ENCODE measurements at places on chromosomes 12 and 14.
A peak's percentile ranks its signal among the peaks of the same experiment; 100 is the strongest.

DNA sequence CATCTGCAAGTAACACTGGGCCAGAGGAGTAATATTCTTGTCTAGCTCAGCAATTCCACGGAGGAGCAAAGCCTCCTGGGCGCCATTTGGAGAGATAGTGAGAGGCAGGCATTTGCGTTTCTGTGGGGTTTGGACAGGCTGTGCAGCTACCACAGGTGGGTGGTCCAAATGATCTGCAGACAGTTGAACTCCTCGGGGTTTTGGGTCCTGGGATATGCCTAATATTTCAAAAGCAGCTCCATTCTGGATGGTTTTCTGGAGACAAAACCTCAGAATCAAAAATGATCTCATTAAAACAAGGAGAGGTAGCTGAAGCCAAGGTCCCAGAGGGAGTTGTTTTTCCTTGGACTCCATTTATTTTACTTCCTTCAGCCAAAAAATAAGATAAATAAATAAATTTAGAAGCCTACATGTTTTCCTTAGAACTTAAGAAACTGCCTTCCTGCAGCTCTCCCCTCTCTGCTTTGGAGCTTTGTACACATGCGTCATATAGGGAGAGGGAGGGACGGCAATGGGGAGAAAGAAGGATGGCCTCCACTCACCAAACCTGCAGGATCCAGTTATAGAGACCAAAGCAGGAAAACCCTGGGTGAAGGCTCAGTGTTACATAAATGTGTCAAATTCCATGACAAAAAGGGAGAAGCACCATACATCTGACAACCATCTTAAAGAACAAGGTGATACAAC lies 227.3 kb upstream of the DAAM1 start:
- DNase-seq, result no peak

- DNase-seq, result no peak
These were observed 46.8 kb upstream of the OR5AU1 start for GRCh38 chr14:21202463-21203358.

DNA sequence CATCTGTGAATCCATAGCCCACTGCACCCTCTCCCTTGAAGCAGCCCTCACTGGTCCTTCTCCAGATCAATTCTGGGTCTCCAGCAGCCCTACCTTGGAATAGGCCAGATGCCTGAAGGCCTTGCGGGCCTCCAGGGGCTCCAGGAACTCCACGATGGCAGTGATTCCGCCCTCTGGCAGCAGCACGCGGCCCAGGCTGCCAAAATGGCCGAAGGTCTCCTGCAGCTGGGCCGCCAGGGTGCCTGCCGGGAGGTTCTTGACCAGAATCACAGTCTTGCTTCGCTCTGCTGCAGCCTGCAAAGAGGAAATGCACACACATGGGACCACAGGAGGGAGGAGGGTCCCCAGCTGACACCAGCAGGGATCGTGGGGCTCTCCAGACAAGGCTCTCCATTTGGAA lies 26.3 kb downstream of the RBM19 start:
- DNase-seq, result no peak

DNA sequence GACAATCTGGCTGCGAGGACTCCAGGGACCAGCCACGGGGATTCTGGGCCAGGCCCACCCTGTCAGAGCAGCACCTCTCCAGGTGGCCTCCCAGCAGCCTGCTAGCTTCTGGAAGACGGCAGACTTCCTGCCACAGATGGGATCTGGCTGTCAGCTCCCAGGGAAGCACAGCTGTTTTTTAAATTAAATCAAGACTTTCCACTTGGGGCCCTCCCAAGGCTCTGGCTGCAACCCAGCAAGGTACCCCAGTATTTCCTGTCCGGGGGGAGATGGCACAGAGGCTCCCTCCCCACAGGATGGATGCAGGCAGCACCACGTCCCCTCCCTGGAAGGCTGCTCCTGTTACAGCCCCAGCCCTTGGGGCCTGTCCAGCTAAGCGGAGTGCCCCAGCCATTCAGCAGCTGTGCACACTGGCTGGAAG lies 56.9 kb downstream of the ACTN1 start:
- no peak for DNase-seq

DNA sequence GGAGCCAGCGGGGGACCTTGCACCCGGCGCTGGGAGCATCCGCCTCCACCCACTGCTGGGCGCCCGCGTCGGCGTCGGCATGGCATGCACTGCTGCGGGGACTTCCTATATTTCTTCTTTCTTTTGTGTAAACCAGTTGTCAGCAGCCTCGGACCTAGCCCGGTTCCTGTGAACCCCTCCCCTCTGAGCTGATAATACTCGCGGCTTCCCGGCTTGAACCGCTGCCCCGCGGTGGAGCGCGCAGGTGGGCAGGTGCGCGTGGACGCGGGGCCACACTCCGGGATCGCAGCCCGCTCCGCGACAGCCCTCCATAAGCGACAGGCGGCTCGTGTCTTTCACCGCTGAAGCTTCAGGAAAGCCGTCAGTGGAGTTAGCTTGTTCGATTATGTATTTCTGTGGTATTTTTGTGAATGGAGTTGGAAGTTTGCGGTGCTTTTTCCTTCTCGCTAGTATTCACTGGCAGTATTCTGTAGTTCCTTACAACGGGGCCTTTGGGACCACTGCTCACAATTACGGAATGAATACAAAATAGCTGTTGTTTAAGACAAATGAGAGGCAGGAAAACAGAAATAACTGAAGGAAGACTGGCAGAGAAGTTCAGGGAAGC lies 870 bp downstream of the BMAL2 start:
- DNase-seq, result no peak

GRCh38 chr12:71556875-71557274 lies 106.8 kb downstream of the ZFC3H1 start:
- DNase-seq, result peak; percentile 77

GRCh38 chr12:56411781-56412639 lies 37.2 kb downstream of the TIMELESS start:
- no peak for DNase-seq

- peak; percentile 34 for DNase-seq
These were observed 58.6 kb downstream of the TBX3 start for GRCh38 chr12:114625294-114625851.

GRCh38 chr14:54785778-54786770 lies 116.6 kb downstream of the GCH1 start:
- DNase-seq, result no peak

DNA sequence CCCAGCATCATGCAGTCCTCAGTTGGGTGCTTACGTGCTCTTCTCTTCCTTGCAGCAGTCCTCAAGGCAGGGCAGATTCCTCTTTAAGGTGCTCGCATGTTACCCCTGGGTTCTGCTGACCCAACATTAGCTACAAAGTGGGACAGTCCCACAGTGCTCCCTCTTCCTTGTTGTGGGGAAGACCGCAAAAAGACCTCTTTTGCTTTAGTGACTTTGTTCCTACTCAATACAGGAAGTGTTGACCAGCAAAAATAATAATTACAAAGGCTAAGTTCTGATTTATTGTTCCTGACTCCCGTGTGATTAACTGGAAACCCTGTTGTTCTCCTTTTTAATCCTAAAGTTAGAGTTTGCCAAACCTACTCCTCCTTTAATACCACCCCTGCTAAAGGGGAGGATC lies 13.7 kb downstream of the PIGH start:
- no peak for DNase-seq

GRCh38 chr12:56628671-56629458 lies 1.3 kb downstream of the BAZ2A start:
- no peak for DNase-seq

DNA sequence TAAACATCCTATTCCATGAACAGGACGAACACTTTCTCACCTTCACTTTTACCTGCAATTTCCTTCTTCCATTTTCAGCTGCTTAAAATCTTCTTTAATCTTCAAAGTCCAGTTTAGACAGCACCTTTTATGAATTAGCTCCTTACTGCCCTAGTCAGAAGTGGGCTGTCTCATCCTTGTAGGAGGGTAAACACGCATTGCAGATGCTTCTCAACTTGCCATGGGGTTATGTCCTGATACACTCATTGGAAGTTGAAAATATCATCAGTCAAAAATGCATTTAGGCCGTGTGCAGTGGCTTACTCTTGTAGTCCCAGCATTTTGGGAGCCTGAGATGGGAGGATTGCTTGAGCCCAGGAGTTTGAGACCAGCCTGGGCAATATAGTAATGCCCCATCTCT lies 35.2 kb downstream of the HMGA2 start:
- DNase-seq, result no peak

DNA sequence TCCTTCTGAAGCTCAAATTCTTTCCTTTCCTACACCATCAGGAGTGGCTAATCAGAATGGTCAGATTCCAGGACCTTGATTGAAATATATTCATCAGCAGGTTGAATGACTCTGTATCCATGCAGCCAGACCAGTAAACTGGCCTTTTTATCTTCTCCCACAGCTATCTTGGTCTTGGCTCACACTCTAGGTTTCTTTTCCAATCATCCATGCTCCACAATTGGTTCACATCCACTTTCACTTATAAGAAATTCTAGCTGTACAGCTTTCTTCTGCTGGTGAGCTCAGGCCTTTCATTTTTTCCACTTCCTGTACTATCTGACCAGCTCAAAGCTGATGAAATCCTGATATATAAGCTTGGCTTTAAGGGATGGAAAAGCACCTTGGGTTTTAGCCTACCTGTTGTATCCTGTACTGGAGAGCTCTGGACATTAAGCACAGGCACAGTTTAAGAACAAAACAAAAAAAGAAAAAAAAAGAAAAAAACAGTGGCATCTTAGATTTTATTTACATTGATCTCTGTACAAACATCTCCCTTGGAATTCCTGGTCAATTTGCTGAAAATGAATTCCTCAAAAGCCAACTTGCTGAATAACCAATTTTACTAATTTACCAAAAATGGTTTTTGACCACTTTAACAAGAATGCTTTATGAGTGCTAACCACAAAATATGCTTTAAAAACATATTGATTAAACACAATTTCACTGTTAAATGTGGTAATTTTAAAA lies 91.6 kb upstream of the PAWR start:
- DNase-seq, result peak; percentile 57

- DNase-seq, result no peak
These were observed 271.4 kb downstream of the MED13L start for GRCh38 chr12:116006141-116006540.

DNA sequence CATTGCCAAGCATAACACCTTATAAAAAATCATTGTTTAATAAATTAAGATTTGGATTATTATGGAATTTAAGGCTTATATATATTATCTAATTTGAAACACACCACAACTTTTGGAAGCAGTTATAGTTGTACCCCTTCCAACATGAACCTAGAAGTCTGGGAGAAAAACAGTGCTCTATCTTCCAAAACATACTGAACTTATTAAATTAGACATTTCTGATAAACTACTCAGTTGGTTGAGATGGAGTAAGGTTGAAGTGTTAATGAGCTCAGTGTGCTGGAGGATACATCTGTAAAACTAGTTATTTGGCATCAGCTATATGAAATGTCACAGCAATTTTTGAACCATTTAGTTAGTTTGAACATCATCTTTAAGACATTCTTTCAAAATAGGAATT lies 227.4 kb downstream of the ALX1 start:
- DNase-seq, result no peak

- DNase-seq, result no peak
These were observed 52.6 kb downstream of the HECTD1 start for GRCh38 chr14:31154956-31155355.

DNA sequence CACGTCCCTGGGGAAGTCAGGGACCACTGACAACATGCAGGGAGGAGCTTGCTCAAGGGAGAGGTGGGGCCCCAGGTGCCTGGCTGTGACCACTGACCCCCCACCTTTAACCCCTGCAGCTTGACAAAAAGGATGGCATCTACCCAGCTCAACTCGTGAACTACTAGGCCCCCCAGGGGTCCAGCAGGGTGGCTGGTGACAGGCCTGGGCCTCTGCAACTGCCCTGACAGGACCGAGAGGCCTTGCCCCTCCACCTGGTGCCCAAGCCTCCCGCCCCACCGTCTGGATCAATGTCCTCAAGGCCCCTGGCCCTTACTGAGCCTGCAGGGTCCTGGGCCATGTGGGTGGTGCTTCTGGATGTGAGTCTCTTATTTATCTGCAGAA lies 26.3 kb downstream of the HIP1R start:
- no peak for DNase-seq

GRCh38 chr12:49902399-49903350 lies 1.0 kb downstream of the FAIM2 start:
- no peak for DNase-seq

DNA sequence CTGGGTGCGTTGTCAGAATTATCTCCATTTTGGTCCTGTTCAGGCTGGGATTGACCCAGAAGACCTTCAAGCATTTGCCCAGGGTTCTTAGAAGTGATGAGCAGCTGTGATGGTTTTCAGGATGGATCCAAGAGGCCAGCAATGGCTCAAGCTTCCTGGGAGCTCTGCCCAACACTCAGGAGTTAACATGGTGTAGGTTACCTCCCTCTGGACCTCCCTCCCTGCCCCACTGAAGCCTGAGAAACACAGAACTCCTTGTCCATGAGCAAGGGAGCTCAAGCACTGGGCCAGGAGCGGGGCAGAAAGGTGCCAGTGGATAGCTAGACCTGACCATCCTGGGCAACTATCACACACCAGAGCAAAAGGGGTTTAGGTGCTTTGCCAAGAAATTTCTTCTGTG lies 148.4 kb upstream of the FKBP4 start:
- DNase-seq, result no peak

DNA sequence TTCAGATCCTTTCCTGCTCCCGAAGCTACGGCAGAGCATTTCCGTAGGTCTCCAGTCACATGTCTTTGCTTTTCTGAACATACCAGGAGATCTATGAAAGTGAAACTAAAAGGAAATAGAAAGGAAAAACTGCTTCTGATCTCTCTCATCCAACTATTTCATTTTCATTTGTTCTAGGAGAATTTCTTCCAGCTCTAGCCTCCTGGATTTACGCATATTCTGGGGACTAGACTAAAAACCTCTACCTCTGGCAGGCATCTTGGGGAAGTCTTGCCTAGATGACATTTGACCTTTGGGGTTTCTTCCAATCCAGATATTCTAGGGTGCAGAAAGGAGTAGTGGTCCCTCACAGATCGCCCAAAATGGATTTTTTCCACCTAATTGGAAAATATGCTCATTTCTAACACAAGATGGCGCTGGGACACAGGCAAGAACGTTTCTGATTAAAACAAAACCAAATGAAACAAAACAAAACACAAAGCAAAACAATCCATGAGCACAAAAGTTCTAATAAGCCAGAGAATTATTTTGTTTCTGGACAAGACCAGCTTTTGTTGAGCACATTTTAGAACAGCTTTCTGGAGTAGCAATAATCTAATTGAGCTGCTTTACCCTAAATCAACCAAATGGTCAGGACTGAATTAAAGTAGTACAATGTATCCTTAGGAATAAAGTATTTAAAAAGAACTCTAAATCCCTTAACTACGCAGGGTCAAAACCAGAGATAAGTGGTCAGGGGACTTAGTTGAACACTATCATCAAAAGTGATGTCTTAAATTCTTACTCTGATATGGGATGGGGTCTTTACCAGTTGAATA lies 12.3 kb upstream of the PARP11 start:
- peak; percentile 44 for DNase-seq

GRCh38 chr12:123388951-123389559 lies 5.1 kb downstream of the KMT5A start:
- no peak for DNase-seq

- DNase-seq, result no peak
These were observed 149.4 kb downstream of the ADGRD1 start for GRCh38 chr12:131102991-131103668.

GRCh38 chr14:29102996-29103395 lies 336.4 kb downstream of the FOXG1 start:
- no peak for DNase-seq

- DNase-seq, result no peak
These were observed 72.8 kb downstream of the SPATS2 start for GRCh38 chr12:49440035-49440434.
